ENCODE measurements at places on chromosomes 6 and 20.

DNA sequence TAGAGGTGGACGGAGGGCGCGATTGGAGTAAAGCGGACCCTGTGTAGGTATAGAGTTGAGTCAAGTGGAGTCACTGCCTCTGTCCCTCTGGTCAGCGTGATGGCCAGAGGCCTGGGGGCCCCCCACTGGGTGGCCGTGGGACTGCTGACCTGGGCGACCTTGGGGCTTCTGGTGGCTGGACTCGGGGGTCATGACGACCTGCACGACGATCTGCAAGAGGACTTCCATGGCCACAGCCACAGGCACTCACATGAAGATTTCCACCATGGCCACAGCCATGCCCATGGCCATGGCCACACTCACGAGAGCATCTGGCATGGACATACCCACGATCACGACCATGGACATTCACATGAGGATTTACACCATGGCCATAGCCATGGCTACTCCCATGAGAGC lies 479 bp downstream of the SLC39A7 start:
- DNase-seq: no peak

GRCh38 chr6:126682440-126682839 lies 342.5 kb downstream of the CENPW start:
- DNase-seq: no peak

DNA sequence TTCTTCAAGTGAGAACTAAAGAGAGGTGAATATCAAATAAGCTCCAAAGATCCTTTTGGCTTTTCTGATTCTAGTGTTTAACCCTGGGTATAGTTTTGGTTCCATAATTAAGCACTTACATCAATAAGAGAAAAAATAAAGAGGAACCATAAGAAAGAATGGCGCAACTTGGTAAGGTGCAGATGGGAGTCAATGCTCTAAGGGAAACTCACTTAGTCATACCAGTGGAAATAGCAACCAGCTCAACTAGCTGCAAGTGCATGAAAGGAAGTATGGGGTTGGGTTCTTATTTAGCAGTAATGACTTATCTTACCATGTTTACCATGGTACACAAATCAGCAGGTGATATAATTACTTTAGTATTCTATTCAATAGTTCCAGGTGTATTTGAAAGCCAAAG lies 296.5 kb upstream of the RUNX2 start:
- DNase-seq: no peak

- DNase-seq: no peak
Measured at GRCh38 chr6:17289630-17290061, 8.5 kb downstream of the RBM24 start.
